SW480 (cell line): ENCODE measurements at places on chromosomes 2 and 18.

- no peak for DNase-seq
Observed at GRCh38 chr18:62328586-62329525, 3.7 kb downstream of the TNFRSF11A start.

GRCh38 chr18:54883816-54884604, 55.7 kb downstream of the RAB27B start:
- DNase-seq: no peak

- DNase-seq: no peak
Observed at GRCh38 chr2:230929381-230930148, 4.5 kb upstream of the GPR55 start.

GRCh38 chr2:161321944-161322648, 13.9 kb downstream of the PSMD14 start:
- no peak for DNase-seq

DNA sequence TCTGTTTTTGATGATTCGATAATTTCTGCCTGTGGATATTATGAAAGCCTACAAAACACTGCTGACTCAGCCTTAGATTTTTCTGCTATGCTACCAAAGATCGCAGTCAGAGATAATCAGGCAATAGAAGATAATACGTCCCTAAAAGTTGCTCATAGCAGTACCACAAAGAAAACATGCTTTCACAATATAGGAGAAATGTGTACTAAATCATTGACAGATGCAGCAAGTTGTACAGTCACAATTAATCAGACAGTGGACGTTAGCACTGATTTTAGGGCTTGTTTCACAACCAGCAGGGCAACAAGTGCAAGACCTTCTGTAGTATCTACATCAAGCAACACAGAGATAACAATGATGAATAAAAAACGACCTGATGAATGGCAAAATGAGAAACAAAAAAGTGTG, 19.5 kb downstream of the RBM44 start:
- DNase-seq: no peak

DNA sequence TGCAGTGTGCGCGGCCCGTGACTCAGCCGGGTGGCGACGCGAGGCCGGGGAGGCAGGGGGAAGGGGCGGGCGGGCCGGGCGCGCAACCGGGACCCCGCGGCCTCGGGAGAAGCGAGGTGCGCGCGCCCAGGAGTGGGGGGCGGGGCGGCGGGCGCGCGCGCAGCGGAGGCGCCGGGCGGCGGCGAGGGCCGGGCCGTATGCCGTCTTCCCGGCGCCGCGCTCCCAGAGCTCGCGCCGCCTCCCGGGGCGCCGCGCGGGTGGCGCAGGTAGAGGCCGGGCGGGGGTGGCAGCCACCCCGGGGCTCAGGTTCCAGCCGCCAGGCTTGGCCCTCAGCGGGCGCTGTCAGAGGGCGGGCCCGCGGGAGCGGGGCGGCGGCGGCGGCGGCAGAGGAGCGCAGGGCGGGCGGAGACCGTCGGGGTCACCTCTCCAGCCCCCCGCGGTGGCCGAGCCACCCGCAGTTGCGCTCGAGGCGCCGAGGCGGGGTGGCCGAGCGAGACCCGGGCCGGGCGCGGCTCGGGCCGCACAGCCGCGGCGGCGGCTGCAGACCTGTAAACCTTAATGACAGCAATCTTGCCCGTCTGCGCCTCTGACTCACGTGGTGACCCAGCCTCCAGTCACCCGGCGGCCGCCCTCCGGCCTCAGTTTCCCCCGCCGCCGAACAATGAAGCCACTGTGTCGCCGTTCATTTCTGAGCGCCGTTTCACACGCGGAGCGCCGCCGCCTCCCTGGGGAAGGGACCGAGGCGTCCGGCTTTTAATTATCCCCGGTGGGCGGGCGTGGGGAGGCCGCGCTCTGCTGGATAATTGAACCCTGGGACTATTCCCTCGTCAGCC, 25.3 kb upstream of the SMAD7 start:
- DNase-seq: peak; percentile 42

DNA sequence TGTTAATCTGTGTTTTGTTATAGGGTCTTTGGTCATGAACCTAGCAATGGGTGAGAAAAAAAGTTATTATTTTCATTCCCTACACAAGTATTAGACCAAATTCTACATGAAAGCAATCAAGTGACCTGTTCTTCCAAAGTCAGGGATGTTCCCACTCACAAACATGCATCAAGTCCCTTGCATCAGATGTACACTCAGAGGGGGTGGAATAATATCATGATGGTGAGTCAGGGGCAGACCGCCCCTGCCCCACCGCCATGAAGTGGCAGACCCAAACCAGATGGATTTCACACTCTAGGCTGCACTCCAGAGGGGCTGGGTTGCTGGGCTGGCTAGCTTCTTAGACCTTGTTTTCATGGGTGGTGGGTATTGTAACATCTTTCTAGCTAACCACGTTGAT, 91.4 kb downstream of the ACAA2 start:
- DNase-seq: no peak

GRCh38 chr2:98134172-98135005, 47.4 kb downstream of the VWA3B start:
- DNase-seq: peak; percentile 14

DNA sequence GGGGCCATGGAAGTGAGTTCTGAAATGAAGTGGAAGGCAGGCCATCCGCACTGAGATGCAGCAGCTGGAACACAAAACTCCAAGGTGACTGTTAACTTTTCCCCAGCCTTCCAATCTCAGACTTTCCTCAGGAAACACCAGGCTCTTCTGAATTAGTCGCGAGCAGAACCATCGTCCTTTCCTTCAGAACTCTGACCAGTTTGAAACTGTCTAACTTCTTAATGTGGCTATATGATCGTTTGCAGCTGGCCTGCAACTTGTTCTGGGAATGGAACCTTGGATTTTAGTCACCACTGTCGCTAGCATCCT, 620 bp upstream of the RPL37A start:
- DNase-seq: no peak

- no peak for DNase-seq
Observed at GRCh38 chr2:233838726-233839446, 15.4 kb downstream of the HJURP start.

- peak; percentile 10 for DNase-seq
Observed at GRCh38 chr2:216922175-216922780, 62.4 kb upstream of the TNP1 start.

DNA sequence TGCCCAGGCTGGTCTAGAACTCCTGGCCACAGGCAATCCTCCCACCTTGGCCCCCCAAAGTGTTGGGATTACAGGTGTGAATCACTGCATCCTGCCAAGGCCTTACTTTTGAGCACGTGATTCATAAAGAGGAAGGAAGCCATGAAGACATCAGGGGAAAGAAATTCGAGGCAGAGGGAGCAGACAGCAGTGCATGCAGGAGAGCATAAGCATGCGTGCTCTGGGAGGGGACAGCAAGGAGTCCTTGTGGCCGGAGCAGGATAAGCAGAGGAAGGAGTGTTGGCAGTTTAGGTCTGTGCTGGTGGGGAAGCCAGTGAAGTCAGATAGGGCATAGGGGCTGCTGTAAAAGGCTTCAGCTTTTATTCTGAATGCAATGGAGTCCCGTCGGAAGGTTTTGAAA, 400.5 kb upstream of the RAB12 start:
- no peak for DNase-seq

- peak; percentile 59 for DNase-seq
Observed at GRCh38 chr2:56009758-56010458, 86.3 kb upstream of the EFEMP1 start.

DNA sequence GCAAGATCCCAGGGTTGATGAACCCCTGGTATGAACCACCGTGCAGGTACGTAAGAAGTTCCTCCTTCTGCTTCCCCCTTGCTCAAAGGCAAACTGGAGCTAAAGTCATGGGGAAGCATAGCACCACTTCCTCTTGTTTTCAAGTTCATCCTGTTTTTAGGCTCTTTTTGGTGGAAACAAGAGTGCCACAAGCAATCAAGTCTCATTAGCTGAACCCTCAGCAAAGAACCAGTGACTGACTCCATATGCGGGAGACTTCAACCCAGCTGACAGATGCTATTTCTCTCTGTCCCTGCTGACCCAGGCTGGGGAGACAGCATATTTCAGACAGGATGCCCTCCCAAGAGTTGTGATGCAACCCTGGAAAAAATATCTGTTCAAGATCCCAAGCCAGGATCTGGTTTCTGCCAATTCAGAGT, 47.7 kb downstream of the BCL2 start:
- DNase-seq: no peak

DNA sequence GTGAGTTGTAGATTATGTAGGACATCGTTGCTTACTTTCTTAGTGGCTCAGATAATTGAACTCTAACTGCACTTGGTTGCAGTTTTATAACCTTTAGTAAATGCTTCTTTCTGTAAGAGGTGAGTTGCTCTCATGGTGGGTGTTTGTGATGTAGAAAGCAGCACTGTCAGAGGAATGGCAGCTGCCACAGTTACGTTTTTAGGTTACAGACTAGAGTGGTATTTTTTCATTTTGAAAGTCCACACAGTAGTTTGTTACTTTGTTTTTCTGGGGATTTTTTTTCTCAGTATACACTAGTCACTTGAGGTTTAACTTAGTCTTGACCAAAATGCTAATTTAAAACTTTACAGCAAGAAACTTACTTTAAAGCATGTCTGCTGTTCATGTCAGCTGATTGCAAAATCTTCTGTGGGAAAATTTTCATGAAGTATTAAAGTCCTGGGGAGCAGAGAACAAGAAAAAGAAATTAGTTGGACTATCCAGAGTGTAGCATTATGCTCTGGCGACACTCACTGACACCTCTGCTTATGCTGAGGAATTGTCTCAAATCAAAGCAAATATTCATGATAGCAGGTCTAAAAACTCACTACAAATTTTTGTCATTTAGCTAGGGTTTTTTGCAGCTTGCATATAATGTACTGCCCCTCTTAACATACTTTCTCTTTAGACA, 14.8 kb downstream of the AFTPH start:
- DNase-seq: no peak

DNA sequence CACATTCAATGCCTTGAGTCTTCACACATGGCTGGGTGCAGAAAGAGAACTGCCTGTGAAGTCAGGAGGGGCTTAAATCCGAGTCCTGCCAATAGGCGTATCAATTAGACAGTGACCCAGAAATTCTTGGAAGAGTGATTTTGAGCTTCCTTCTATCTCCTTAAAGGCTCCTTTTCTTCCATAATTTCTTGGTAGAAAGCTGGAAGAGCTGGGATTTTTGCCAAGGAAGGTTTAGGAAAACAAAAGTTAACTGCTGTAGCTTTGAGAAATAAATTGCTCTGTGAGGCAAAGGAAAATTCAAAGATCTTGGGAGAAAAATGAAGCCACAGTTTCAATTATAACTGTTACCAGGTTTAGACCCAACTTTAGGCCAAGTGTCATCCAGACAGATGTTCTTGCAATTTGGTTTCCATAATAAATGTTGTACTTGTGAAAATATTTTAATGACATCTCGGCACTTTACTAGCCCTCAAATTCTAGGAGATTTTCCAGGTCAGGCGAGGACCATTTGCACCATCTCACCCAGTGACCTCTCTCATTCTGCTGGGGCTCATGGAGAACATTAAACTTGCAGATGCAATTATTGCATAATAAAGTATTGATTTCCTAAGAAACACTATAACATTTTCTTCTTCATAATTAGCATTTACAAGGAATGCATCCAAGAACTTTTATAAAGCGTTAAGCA, 329.7 kb upstream of the MEIS1 start:
- no peak for DNase-seq

- no peak for DNase-seq
Observed at GRCh38 chr18:79604913-79605880, 74.4 kb upstream of the CTDP1 start.

- peak; percentile 43 for DNase-seq
Observed at GRCh38 chr2:238462782-238463396, 36.2 kb downstream of the ASB1 start.

DNA sequence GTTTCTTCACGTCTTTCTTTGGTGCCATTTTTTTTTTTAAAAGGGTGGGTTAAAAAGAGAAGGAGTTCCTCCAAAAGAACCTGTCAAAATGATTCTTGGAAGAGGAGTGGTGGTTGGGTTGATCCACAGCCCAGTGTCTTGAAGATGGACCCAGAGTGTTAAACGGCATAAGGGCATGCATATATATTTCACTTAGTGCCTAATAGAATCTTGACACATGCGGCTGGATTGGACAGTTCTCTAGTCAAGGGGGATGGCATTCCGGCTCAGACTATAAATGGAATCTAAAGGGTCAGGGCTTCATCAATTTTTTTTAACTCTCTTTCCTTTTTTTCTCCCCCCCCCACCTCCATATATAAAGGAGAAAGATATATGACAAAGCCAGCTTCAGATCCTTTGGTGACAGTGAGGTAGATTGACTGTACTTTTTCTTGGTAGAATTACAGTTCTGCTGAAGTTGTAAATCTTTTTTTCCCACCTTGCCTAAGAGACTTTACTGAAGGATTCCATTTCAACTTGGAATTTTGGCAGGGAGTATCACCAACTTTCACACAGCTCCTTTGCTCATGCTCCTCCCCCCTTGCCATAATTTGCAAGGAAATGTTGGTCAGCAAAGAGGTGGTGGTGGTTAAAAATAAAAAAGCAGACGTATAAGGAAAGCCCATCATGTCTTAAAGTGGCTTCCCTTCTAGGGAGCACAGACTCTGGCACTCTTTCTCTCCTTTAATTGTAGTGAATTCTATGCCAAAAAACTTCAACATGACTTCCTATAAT, at the start of gene MYL1:
Gene MYL1 (minus strand): TSS at position 160 of the 774 bp plus-strand sequence. CDS start 132 bp downstream, at position 28.
- no peak for DNase-seq

GRCh38 chr2:4745056-4745991, 946.9 kb upstream of the SOX11 start:
- peak; percentile 6 for DNase-seq

- no peak for DNase-seq
Observed at GRCh38 chr18:73245345-73245744, 377.6 kb upstream of the NETO1 start.
